Astrocyte (in vitro differentiated cells and primary cell): ENCODE measurements at places on chromosomes 11 and 22. TPM values are rescaled to one million over a fixed set of nuclear protein-coding genes. Genes with fewer than 3 reads are reported as not detected.

GRCh38 chr11:100396266-100396665, 290.8 kb upstream of the ARHGAP42 start:
- no peak overlapping the region for H3K27ac ChIP-seq
- H3K36me3 ChIP-seq, result no peaks in the 10 kb centered on the region
- H3K4me1 ChIP-seq, result no peaks in the 10 kb centered on the region
- H3K27me3 ChIP-seq, result no peaks in the 10 kb centered on the region

GRCh38 chr11:117295438-117296137, 4.4 kb downstream of the BACE1-AS start:
- DNase-seq, result no peak
- peaks cover 10% of the 10 kb centered on the region for H3K4me1 ChIP-seq
- no peak overlapping the region for H3K27ac ChIP-seq
- H3K36me3 ChIP-seq, result peaks cover 11% of the 10 kb centered on the region
- H3K4me3 ChIP-seq, result no peak overlapping the region

DNA sequence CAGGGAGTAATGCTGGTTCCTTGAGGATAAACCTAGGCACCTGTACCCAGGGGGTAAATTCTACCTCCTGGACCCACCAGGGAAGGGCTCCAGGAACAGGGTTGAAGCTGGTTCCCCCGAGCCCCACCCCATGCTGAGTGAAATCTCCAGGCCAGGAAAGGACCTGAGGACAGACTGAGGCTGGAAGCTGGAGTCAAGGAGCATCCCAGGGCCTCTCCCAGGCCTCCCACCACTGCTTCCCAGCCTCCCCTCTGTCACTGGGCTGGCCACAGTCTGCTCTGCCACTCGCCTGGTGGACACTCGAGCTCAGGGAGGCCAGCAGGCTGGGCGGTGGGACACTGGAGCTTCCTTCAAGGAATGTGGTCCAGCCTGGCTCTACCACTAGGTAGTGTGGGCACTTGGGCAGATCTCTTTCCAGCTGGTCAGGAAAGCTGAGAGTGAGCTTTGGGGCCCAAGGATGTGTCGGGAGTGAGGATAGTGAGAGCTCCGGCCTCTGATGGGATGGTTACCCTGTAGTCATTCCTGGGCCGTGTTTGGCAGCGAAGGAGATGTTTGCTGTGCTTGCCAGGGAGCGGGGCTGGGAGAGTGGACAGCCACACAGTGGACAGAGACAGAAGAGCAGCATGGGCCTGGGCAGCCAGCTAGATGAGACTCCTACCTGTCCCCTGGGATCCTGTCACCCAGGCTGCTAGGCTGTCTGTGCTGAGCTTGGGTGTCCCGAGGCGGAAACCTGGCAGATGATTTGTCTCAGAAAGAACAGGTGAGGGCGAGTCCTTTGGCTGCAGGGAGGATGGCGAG, 3.4 kb downstream of the OVOL1 start:
- no peaks in the 10 kb centered on the region for H3K36me3 ChIP-seq
- no peak for DNase-seq
- no peak overlapping the region for H3K27ac ChIP-seq
- peaks cover 46% of the 10 kb centered on the region for H3K27me3 ChIP-seq
- H3K4me3 ChIP-seq, result no peak overlapping the region

Gene JAML
- total RNA-seq, result not detected in 2 replicates

DNA sequence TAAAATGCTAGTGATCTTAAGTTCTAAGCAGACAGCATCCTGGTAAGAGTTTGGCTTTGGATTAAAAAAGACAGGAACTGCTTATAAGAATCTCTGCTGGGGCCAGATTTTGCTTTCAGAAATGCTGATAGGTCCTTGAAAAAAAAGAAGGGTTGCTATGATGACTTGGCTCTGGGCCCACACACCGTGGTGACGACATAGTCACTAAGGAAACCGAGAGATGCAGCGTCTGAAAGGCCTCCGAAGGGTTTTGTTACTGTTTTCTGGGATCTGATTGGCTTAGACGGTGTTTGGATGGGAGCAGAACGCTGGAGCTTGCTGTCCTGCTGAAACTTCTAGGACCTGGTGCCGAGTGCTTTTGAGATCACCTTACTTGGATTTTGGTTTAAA, 8.4 kb downstream of the FAM118A start:
- H3K4me1 ChIP-seq, result peaks cover 26% of the 10 kb centered on the region
- H3K36me3 ChIP-seq, result peaks cover 6% of the 10 kb centered on the region
- peak; percentile 91 for DNase-seq

GRCh38 chr11:130043575-130043974, 26.1 kb upstream of the APLP2 start:
- H3K27ac ChIP-seq, result no peak overlapping the region
- no peak overlapping the region for H3K4me3 ChIP-seq

DNA sequence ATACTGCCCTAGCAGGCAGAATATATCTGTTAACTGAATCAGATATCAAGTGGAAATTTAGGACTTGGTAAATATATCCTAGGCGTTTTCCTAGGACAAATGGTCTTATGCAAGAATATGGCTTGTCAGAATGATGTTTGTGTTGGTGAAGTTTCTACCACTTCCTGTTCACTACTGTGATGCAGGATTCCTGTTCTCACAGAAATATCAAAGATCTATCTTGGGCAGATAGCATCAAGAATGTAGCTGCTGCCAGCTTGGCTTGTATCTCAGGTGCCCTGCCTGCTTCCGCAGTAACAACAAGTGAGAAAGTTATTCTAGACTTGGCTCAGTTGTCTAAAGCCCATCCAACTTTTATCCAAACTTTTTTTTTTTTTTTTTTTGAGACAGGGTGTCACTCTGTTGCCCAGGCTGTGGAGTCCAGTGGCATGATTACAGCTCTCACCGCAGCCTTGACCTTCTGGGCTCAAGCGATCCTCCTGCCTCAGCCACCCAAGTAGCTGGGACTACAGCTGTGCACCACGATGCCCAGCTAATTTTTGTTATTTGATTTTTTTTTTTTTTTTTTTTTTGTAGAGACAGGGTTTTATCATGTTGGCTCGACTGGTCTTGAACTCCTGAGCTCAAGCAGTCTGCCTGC, 61.3 kb downstream of the PPME1 start:
- H3K27ac ChIP-seq, result no peak overlapping the region
- no peaks in the 10 kb centered on the region for H3K27me3 ChIP-seq
- DNase-seq, result no peak
- no peaks in the 10 kb centered on the region for H3K4me1 ChIP-seq
- H3K36me3 ChIP-seq, result peaks cover 18% of the 10 kb centered on the region

- no peak overlapping the region for H3K4me3 ChIP-seq
- no peaks in the 10 kb centered on the region for H3K36me3 ChIP-seq
- no peak overlapping the region for H3K27ac ChIP-seq
- no peak for DNase-seq
- no peaks in the 10 kb centered on the region for H3K27me3 ChIP-seq
- peaks cover 34% of the 10 kb centered on the region for H3K4me1 ChIP-seq
These were observed 48.7 kb downstream of the CWC15 start for GRCh38 chr11:94924612-94925011.

DNA sequence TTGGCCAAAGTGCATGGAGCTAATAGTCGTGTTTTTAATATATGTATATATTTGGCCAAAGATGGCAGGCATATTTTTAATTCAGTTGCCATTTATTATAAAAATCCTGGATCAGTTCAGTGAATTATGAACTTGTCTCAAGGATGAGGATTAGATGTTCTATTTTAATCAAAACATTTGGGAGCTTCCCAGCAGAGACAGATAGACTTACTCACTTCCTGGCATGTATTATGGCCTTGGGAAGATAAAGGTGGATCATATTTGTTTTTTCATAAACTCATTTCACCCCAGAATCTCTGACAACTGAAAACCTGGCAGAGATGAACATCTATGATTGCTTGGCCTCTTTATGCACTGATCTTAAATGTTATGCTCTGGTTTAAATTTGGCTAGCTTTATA, 148.8 kb downstream of the NCAM1 start:
- H3K4me1 ChIP-seq, result peaks cover 4% of the 10 kb centered on the region
- no peaks in the 10 kb centered on the region for H3K36me3 ChIP-seq
- H3K27ac ChIP-seq, result no peak overlapping the region
- DNase-seq, result no peak

GRCh38 chr11:125910226-125910849, 6.0 kb downstream of the DDX25 start:
- H3K27me3 ChIP-seq, result peaks cover 6% of the 10 kb centered on the region
- H3K4me1 ChIP-seq, result no peaks in the 10 kb centered on the region

Gene UPK3A
- total RNA-seq, result not detected in 2 replicates

DNA sequence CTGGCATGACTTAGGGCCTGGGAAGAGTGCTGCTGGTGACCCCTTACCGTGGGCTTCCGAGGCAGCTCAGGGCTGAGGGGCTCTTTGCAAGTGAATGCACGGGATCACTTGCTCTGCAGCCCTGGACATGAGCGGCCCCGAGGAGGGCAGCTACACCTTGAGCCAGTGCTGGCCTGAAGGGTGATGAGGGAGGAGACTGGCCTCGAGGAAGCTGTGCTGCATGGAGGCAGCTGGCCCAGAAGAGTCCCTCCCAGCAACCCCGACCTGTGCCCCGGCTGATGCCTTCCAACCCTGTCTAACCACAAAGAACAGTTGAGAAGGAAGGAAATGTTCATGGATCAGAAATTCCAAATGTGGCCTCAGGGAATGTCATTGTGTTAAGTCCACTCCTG, 45.2 kb downstream of the TBX1 start:
- no peak for DNase-seq
- H3K27me3 ChIP-seq, result peaks cover 2% of the 10 kb centered on the region
- H3K4me1 ChIP-seq, result peaks cover 18% of the 10 kb centered on the region
- H3K27ac ChIP-seq, result no peak overlapping the region

DNA sequence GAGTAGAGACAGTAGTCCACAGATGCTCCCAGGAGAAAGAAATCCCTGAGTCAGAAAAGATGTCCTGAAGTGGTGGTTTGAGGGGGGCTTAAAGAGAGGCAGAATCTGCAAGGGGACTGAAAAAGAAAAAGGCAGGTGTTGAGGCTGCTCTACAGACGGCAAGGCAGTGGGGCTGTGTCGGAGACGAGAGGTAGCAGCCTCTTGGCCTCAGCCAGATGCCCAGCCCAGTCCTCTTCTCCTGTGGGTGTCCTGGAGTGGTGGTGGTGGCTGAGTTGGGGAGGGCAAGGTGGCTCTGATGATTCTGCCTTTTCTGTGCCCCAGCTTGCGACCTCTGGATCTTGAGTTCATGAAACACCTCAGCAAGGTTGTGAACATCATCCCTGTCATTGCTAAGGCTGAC, 9.3 kb upstream of the WBP2NL start:
- no peaks in the 10 kb centered on the region for H3K36me3 ChIP-seq
- no peak overlapping the region for H3K4me3 ChIP-seq

Gene ARHGAP32
- total RNA-seq, result 20.6 and 21.6 TPM in 2 replicates

DNA sequence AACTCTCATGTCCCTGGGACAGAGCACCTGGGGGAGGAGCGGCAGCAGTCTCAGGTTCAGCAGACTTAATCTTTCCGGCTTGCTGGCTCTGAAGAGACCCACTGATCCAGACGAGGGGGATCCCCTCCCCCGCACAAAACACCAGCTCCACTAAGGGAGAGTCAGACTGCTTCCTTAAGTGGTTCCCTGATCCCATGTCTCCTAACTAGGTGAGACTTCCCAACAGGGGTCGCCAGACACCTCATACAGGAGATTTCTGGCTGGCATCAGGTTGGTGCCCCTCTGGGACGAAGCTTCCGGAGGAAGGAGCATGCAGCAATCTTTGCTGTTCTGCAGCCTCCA, 157.2 kb upstream of the TMEM45B start:
- no peaks in the 10 kb centered on the region for H3K36me3 ChIP-seq
- no peak overlapping the region for H3K27ac ChIP-seq
- no peak overlapping the region for H3K4me3 ChIP-seq
- no peak for DNase-seq
- peaks cover 2% of the 10 kb centered on the region for H3K27me3 ChIP-seq
- H3K4me1 ChIP-seq, result no peaks in the 10 kb centered on the region

Gene MIAT
- 22.8 and 32.1 TPM in 2 replicates for total RNA-seq

GRCh38 chr22:38494498-38494897, 11.6 kb downstream of the DDX17 start:
- peak; percentile 87 for DNase-seq
- peaks cover 22% of the 10 kb centered on the region for H3K4me1 ChIP-seq
- H3K27ac ChIP-seq, result peak overlapping the region; percentile 35
- no peaks in the 10 kb centered on the region for H3K27me3 ChIP-seq

GRCh38 chr22:32617903-32618302, 143.3 kb downstream of the FBXO7 start:
- H3K27ac ChIP-seq, result no peak overlapping the region
- H3K36me3 ChIP-seq, result no peaks in the 10 kb centered on the region
- H3K4me1 ChIP-seq, result peaks cover 9% of the 10 kb centered on the region
- H3K27me3 ChIP-seq, result peaks cover 3% of the 10 kb centered on the region

- no peaks in the 10 kb centered on the region for H3K36me3 ChIP-seq
- H3K4me1 ChIP-seq, result peaks cover 11% of the 10 kb centered on the region
- no peak for DNase-seq
- H3K27me3 ChIP-seq, result peaks cover 2% of the 10 kb centered on the region
- no peak overlapping the region for H3K4me3 ChIP-seq
- H3K27ac ChIP-seq, result no peak overlapping the region
These were observed 1.2 kb downstream of the TSPAN32 start for GRCh38 chr11:2302896-2303626.

DNA sequence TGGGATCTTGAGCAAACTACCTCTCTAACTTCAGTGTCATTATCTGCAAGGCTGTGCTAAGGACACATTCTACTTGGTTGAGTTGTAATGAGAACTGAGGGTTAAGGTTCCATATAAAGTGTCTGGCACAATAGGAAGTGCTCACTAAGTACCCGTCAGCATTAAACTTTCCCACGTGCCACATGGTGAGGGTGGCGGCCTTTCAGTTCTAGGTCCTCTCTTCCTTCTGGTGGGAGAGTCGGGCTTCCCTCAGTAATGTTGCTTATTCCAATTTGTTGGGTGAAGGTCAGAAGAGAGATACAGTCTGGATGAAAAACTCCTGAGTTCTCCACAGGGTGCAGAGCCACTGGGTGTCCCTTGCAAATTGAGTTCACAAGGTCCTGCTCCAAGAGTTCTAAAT, 4.6 kb upstream of the CD6 start:
- no peak overlapping the region for H3K4me3 ChIP-seq
- no peak for DNase-seq
- no peak overlapping the region for H3K27ac ChIP-seq

GRCh38 chr11:103529181-103529684, 420.0 kb downstream of the DYNC2H1 start:
- DNase-seq, result peak; percentile 81
- peaks cover 63% of the 10 kb centered on the region for H3K4me1 ChIP-seq
- peak overlapping the region; percentile 60 for H3K27ac ChIP-seq

Gene SAA4
- not detected in 2 replicates for total RNA-seq

GRCh38 chr11:35968386-35969088, 24.7 kb downstream of the LDLRAD3 start:
- H3K27ac ChIP-seq, result no peak overlapping the region
- H3K4me3 ChIP-seq, result no peak overlapping the region

DNA sequence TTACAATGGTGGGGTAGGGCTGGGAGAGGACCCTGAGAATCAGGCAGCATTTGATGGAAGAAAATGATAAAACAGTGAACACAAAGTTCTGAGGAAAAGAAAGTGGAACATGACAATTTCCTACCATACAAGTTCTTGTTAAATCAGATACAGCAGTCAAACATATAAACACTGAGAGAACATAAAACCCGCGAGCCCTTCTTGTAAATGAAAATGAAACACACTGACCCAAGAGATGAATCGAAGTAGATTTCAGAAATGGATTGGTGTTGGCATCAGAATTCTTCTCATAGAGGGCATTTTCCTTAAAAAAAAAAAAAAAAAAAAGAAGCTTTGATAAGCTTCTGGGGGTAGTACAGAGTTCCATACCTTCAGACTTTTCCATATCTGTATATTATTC, 134.7 kb upstream of the TMEM45B start:
- H3K27me3 ChIP-seq, result no peaks in the 10 kb centered on the region
- no peaks in the 10 kb centered on the region for H3K4me1 ChIP-seq
- DNase-seq, result no peak
- no peak overlapping the region for H3K4me3 ChIP-seq
- no peak overlapping the region for H3K27ac ChIP-seq
